ENCODE measurements at places on chromosomes 13 and 19.

DNA sequence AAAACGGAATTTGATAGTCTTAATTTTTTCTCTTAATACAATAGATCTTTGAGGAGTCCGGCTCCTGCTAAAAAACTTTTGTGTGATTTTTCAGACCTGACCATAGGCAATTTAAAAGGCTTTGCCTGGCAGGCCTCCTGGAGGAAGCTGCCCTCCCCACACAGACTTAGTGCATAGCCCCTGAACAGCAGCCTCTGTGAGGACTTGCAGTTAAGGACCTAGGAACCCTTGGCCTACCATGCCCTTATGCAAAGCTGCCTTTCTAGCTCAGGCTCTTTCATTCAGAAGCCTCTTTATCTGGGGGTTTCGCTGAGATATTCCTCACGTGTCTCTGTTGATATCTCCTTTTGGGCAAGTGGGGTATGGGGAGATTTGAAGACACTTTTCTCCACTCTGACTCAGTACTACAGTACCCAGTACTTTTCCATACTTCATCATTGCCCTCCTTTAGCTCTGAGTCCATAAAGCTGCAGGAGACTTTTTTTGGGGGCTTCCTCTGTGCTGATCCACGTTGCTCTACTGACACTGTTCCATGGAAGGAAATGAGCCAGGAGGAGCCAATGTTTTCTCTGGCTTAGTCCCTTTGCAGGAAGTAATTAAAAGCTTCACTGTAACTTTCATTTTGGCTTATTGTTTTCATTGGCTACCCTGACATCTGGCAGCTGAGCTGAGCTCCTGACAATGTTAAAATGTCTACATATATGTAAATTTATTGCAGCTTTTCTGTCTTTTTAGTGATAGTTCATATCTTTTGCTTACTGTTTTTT is 283.1 kb downstream of the TDRD3 start:
- DNase-seq = no peak

GRCh38 chr19:11710313-11710712 is 28.4 kb downstream of the ZNF823 start:
- DNase-seq = no peak

DNA sequence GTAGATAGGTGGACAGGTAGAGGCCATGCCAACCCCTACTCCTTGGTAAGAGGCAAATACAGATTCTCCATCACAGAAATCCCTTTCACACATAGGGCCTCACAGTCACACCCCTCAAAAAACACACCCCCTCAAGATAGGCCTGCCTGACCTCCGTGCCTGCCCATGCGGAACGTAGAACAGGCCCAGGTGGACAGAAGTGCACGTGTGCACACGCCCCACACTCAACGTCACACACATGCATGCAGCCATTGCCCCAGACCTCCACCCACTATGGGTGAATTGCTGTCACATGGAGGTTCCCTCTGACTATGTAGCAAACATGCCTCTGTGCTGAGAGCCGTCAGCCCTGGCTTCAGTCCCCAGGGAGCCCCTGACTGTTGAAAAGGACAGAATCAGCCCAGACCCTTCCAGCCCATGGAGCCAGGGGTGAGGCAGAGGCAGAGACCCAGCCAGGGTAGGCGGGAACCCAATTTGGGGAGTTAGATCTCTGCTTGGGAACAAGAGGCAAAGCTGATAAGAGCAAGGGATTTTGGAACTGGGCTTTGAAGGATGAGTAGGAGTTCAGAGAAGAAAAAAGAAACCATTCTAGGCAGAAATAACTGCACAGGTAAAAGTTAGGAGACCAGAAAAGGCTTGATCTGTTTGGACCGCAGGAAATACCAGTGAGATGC is 3.1 kb downstream of the ANKRD24 start:
- DNase-seq = no peak

- DNase-seq = no peak
These were observed 54.6 kb downstream of the TRPM4 start for GRCh38 chr19:49212016-49212701.

- no peak for DNase-seq
These were observed 8.4 kb downstream of the PLEKHF1 start for GRCh38 chr19:29673451-29674371.

DNA sequence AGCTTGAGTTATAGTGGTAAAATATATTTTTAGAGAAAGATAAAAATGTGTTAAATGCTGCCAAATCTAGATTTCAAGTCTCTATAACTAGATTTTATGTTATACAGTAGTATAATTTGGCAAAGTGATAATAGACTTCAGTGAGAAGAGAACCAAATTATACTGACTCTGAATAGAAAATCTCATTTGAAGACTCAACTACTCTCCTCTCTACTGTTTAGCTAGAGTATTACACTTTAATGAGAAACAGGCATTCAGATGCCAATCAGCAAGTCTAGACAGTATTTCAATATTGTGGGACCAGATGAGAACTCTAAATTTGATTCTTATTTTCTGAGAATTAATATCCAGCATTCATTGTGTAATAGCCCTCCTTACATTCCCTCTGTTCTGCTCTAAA is 311.2 kb downstream of the SLITRK5 start:
- no peak for DNase-seq
